NCI-H774 (cell line): ENCODE measurements at places on chromosomes 7 and 10.

DNA sequence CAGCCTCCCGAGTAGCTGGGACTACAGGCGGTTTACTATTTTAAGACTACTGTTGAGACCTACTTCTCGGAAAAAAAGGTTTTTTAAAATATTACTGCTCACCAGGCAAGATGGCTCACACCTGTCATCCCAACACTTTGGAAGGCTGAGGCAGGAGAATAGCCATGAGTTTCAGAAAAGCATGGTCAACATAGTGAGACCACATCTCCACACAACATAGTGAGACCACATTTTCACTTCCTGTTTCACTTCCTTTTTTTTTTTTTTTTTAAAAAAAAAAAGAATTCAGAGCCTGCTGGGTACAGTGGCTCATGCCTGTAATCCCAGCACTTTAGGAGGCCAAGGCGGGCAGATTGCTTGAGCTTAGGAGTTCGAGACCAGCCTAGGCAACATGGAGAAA, 46.5 kb downstream of the SVOPL start:
- no peak for DNase-seq

DNA sequence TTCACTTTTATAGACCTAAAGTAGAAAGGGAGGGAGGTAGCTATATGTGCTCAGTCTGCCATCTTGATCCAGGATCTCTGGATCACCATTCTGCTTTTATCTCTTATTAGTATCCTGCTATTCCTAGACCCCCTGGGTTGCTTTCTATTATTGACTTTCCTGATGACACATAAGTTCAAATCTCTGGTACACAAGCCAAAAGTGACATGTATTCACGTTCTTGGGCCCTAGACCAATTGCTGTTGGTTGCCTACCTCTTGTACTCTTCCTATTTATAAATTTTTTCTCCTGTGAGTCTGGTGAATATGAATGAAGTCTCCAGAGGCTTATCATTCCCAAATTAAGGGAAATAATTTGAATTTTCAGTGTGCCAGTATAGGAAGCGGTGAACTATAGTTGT, 56.9 kb downstream of the DNMBP start:
- no peak for DNase-seq

GRCh38 chr10:102802920-102803534, 34.2 kb downstream of the CYP17A1 start:
- no peak for DNase-seq

DNA sequence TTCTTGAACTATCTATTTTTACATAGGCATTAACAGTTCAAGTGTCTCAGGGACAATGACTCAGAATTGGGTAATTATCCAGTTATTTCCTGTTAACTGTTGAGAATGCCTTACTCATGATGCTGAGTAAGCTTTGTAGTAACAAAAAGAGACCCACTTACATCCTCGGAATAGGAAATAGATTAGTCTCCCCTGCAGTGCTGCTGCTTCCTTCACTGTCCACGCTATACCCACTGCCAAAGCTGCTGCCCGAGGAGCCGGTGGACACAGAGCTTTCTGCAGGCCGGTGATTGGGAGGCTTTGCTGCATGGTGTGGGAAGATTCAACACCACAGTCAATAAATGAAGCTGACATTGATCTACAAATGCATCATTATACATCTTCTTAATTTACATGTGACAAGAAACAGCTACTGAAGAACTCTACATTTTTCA, 357.1 kb downstream of the PCLO start:
- DNase-seq: no peak

GRCh38 chr10:122531939-122532338, 28.6 kb upstream of the DMBT1 start:
- DNase-seq: no peak

DNA sequence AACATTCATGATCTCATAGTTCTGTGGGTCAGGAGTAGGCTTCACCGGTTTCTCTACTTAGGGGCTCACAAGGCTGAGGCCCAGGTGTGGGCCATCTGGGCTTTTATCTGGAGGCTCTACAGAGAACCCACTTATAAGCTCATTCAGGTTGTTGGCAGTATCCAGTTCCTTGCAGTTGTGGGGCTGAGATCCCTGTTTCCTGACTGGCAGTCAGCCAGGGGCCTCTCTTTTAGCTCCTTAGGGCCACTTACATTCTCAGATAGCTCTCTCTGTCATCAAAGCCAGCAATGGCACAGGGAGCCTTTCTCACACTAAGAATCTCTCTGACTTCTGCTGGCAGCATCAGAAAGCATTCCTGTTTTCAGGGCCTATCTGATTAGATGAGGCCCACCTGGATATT, 18.2 kb upstream of the HECTD2 start:
- no peak for DNase-seq

DNA sequence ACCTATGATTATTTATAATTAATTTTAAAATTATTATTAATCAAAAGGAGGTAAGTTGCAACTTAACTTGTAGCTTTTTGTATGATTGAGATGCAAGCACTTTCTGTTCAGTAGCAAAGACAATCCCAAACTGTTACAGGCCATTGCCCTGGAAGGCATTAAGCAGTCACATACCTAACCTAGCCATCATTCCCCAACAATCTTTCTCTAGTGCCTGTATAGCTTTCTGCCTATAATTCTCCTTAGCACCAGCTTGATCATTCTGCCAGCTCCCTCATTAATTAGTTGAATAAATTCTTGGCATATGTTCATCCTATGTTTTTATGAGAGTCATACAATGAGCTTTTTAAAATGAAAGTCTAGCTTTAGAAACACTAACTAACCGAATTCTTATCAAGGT, 178.9 kb upstream of the TMEM106B start:
- no peak for DNase-seq

DNA sequence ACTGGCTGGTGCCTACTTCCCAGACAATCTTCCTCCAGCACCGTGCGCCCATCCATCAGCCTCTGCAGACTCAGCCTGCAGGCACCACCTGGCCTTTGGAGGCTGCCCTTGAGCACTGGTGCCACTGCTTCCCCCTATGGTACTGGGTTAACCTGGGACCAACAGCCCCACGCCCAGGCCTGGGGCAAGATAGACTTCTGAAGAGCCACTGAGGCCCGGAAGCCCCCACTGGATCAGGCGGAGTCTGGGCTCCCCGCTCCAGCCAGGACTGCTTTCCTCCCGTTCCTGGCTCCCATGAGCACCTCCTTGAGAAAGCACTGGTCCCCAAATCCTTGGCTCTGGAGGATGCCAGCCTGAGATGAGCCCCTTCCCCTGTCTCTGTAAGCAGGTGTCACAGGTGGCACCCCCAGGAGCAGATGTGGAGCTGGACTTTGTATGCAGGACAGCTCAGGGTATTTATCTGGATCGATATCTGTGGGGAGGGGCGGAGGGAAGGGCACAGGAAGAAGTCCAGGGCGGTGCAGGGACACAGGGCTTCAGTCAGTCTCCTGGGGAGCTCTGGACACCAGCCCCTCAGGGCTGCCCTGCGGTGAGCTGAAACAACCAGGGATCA, 206.5 kb upstream of the PPP2R2D start:
- DNase-seq: no peak

- no peak for DNase-seq
Measured at GRCh38 chr7:46285878-46286277, 364.8 kb upstream of the IGFBP3 start.

DNA sequence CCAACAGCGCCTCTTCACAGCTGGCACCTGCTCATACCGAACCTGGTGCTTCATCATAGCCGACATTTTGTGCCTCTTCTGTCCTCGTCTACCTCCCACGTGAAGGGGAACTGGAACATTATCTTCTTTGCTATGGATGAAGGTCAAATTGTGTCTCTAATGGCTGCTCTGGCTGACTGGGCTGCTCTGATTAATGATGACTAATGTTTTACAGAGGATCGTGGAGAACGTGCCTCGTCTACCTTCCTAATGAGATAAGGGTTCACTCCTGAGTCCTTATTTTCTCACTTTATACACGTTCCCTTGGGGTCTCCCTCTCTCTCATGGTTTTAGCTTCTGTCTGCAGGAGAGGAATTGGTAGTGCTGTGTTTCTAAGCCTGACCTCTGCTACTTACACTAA, 420.3 kb downstream of the PHTF2 start:
- DNase-seq: no peak

GRCh38 chr7:44615149-44615611, 8.8 kb downstream of the OGDH start:
- no peak for DNase-seq

DNA sequence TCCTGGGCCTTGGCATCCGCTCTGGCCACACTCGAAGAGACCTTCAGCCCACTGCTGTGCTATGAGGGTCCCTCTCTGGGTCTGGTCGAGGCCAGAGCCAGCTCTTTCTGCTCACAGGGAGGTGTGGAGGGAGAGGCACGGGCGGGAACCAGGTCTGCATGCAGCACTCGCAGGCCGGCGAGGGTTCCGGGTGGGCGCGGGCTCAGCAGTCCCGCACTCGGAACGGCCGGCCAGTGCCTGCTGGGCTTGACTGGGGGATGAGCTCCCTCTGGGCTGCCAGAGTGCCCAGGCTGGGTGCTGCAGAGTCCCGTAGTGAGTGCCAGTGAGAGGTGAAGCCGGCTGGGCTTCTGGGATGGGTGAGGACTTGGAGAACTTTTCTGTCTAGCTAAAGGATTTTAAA, 882.7 kb downstream of the XPNPEP1 start:
- DNase-seq: no peak

DNA sequence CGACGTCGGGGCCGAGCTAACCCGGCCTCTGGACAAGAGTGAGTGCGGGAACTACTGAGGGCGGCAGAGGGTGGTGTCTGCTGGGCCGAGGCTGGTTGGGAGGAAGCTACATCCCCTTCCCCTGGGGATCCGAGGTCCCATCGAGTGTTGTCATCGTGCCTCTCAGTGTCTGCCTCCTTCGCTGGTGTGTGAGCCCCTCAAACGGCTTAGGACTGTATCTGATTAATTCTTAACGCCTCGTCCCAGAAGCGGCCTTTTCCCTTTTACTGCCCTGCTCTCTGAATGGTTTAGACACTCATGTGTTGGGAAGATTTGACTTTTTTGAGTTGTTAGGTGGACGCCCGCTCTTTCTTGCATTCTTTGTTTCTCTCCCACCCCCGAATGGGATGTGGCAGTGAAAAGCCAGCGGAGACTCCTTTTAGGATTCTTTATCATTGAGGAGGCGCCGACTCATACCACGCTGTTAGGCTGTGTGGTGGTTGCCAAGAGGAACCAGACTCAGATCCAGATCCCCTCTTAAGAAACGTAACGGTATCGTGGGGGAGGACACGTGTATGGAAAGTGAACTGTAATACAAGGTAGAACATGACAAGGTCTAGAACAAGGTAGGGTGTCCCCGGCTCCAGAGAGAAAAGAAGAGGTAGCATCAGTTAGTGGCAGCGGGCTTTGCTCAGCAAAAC, 631 bp downstream of the SUPV3L1 start:
- no peak for DNase-seq

DNA sequence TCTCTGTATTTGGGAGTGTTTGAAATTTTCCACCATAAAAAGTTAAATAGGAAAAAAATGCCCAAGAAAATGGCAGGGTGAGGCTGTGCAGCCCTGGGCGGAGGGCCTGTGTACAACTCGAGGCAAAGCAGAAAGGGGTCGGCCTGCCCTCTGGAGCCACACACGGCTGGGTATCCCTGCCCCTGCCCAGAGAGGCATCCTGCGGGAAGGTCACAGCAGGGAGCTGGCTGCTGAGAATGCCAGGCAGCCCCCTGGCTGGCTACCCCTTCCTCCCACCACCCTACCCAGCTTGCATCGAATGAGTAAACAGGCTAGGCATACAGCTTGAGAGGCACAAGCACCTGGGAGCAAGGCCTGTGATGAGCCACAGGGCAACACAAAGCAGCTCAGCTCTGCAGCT, 46.1 kb downstream of the CAMK2B start:
- no peak for DNase-seq

GRCh38 chr10:117374506-117375359, 507 bp downstream of the PDZD8 start:
- no peak for DNase-seq

DNA sequence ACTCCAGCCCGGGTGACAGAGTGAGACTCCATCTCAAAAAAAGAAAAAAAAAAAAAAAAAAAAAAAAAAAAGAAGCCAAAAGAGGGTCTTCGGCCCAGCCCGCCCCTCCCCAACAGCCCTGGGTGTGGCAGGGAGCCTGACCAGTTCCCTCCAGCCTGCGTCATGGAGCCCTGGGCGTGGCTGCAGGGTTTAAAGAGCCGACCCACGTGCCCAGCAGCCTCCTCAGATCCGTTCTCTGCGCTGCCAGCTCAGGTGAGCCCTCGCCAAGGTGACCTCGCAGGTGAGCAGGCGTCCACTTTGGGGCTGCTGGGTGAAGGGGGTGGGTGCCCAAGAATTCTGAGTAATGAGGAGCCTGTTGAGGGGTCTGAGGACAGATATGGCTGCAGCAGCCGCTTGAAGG, at the start of gene FXYD4:
TSS of gene FXYD4 (plus strand) at position 219 of the 400 bp plus-strand sequence. CDS start 2,111 bp downstream, outside the sequence.
- DNase-seq: no peak

DNA sequence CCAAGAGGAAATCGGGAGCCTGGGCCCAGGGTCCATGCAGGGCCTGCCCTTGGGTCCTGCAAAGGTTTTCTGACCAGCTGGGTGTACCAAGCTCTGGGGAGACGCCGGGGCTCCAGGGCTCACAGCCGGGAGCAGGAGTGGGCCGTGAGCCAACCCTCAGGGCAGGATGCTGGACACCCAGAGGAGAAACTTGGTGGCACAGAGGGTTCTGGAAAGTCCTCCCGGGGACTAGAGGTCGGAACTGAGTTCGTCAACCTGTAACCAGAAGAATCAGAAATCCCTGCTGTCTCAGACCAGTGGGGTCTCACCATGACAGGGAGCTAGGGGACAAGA, 29.2 kb upstream of the PPP2R2D start:
- no peak for DNase-seq

DNA sequence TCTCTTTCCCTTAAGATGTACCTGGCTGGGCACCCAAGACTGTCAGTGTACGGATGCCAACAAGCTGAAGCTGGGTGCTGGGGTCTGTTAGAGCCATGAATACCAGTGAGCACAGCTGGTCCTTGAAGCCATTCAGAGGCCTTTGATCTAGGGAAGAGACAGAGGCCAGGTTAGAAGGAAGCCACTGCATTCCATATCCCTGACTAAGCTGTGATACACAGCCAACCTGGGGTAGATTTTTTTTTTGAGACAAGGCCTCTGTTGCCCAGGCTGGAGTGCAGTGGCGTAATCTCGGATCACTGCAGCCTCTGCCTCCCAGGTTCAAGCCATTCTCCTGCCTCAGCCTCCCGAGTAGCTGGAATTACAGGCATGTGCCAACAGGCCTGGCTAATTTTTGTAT, 20.8 kb downstream of the ZDHHC16 start:
- DNase-seq: no peak

- no peak for DNase-seq
Measured at GRCh38 chr10:77505431-77506334, 131.9 kb downstream of the KCNMA1 start.

- DNase-seq: no peak
Measured at GRCh38 chr10:32963096-32963495, 5.1 kb upstream of the ITGB1 start.

GRCh38 chr10:78659598-78659967, 409.2 kb upstream of the ZMIZ1 start:
- DNase-seq: no peak
